ENCODE measurements at places on chromosomes 11 and 22.

DNA sequence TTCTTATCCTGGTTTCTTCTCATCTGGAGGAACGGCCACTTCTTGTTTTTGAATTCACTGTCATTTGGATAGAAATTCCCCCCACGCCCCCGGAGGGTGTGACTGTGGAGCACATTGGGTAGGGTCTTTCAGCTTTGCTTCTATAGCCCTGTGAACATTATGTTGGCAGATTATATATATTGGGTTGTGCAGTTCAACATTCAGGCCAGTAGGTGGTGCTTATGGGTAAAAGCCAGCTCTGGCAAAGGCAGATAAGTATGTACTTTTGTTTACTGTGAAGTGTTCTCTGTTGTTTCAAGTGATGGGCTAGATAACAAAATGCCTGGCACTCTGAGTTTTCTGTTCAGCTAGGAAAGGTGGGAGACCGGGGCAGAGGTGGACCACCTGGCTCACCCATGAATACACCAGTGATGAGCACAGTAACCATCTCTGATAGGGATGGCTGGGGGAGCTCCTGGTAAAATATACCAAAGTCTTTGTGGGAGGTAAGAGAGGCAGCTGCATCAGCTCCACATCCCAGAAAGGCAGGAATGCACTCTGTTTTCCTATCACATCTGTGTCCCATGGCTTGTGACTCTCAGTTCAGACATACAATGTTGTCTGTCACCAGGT is 1348.2 kb upstream of the RAG2 start:
- no peak for DNase-seq

- DNase-seq = no peak
Measured at GRCh38 chr22:42945736-42946135, 69.2 kb downstream of the PACSIN2 start.

DNA sequence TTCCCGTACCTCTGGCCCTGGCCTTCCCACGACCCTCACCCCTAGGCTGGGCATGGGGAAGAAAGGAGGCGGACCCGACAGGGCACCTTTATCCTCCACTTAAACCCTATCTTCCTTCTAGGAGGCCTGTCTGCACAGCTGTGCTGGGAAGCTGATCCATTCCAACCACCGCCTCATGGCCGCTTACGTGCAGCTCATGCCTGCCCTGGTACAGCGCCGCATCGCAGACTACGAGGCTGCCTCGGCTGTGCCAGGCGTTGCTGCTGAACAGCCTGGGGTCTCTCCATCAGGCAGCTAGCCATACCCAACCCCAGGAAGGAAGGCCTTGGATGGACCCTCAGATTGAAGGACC is 599 bp downstream of the TIMM10B start:
- DNase-seq = no peak

DNA sequence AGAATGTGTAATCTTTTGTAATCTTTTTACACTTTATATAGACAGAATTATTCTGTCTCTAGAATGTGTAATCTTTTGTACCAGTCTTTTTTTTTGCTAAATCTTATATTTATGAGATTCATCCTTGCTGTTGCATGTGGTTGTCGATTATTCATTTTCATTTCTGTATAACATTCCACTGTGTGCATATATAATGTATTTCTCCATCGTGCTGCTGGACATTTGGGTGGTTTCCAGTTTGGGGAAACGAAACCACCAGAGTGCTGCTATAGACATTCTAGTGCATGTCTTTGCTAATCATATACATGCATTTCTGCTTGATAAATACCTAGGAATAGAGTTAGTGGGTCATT is 146.5 kb downstream of the GRIK4 start:
- DNase-seq = no peak

DNA sequence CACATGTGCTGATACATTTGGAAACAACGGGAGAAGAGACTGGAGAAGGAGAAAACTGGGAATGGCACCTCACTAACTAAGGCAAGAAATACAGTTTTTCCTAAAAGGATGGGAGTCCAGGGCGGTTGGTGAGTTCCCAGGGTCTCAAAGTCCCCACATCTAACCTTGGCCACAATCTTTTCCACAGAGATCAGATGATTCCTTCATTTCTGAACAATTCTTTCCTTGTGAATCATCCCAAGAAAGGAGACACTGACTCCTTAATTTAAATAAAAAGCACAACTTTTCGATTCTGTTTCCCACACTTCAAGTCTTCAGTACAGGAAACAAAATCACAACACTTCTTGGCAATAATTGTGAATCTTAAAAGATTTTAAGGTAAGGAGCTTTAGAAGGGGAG is 384.7 kb downstream of the DCDC1 start:
- DNase-seq = no peak

GRCh38 chr11:61587951-61588727 is 7.3 kb upstream of the SYT7 start:
- DNase-seq = no peak

DNA sequence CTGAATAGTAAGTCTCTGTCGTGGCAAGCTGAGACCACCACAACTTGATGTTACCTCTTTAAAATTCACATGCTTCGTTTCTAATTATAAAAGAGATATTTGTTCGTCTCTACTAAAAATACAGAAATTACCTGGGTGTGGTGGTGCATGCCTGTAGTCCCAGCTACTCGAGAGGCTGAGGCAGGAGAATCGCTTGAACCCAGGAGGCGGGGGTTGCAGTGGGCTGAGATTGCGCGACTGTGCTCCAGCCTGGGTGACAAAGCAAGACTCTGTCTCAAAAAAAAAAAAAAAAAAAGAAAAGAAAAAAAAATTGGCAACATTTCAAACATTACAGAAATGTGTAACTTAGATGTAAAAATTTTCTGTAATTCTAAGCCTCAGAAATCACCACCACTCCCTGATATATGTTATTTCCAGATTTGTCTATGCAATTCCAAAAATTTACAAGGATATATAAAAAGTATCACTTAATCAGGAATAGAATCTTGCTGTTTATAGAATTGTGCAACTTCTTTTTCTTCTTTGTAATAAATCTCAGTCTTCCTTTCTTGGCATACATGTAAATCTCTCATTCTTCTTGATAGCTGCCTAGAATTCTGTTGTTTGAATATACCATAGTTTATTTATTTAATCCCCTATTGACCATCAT is 37.3 kb downstream of the C11orf96 start:
- no peak for DNase-seq

DNA sequence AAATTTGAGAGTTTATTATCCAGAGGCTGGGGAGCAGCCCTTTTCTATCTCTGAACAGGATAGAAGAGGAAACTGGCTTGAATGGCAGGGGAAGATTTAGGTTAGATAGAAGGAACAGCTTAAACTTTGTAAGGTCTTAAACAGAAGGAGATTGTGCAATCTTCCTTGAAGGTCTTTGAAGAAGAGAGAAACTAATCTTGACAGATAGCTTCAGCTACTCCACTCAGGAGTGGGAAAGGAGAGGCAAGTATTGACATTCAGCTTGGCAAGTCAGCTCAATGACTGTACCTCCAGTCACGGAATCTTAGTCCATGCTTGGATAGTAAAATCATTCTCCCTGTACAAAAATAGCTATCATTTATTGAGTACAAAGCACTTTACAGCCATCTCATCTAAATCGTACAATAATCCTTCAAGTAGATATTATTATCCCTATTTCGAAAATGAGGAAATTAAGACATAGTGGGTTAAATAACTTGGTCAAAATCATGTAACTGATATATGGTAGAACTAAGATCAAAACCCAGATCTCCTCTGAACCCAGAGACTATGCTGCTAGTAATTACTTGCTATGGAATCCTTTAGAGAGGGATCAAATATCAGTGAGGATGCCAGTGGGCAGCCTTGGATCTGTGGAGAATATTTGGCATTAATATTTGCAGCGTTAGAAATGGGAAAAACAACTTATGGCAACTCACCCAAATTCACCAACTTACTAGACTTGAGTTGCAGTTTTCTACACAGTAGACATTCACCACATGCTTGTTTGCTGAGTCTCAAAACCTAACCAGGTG is 14.6 kb downstream of the C11orf97 start:
- no peak for DNase-seq

- no peak for DNase-seq
Measured at GRCh38 chr11:117563556-117563955, 233.5 kb downstream of the DSCAML1 start.

GRCh38 chr11:35463331-35463751 is 44.0 kb upstream of the SLC1A2 start:
- peak; percentile 79 for DNase-seq

DNA sequence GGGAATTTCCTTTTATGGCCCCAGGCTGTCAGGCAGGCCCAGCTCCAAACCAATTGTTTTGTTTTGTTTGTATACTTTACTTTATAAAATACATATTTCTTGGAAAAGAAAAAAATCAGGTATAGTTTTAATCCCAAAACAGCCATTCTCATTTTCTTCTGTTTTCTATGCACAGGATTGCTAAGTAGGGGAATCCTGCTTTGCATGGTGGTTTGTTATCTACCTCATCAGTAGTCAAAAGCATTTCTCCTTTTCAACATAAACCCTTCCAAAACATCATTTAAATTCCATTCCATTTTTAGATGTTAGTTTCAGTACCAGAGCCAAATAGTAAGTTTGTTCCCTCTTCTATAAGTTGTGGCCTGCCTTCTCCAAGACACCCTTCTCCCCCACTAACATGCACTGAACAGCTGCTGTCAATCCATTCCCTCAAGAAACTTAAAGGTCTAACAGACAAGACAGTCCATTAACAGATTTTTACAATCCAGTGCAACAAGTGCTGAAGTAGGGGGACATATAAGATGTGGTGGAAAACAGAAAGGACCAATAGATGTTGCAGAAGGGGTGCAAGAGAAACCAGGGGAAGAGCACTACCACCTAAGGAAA is 3.7 kb downstream of the ILK start:
- no peak for DNase-seq

GRCh38 chr11:6655020-6655789 is 404 bp downstream of the DCHS1 start:
- DNase-seq = peak; percentile 44

DNA sequence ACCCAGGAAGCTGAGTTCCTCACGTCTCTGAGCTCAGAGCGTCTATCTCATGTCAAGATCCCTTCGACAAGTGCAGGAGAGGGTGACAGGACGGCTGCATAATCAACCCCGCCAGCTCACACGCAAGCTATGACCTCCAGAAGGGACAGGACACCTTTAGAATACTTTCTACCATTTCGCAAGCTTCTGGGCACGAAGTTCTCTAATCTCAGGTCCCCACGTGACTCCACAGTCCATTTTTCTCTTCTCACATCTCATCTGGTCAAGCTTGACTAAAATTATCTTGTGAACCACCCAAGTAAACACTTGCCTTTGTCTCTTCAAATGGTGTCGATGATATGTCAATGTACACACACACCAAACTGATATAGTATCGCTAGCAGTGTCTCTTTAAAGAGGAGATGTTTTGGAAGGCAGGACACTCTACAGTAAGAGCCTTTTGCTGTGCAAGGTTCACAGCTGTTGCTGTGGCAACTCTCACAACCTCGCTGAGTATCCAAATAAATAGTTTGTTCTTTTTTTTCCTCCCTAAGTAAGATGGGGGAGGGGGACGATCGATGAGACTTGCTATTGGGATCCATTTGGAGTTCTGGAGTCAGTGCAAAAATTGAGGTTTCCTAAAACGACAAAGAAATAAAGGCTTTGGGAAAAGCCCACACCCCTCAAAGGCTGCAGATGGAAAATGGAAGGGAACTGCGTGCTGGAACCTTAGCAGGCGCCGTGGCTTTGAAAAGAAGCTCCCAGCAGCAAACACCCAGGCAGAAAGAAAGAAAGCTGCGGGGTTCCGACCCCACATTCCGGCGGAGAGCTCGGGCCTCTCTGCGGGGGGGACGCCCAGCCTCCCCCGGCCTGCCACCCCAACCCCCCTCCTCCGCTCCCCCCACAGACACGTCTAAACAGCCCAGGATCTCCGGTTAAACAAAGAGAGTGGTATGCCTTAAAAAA is 215.4 kb upstream of the UBASH3B start:
- peak; percentile 21 for DNase-seq

GRCh38 chr11:19121646-19122045 is 4.7 kb downstream of the ZDHHC13 start:
- DNase-seq = no peak

DNA sequence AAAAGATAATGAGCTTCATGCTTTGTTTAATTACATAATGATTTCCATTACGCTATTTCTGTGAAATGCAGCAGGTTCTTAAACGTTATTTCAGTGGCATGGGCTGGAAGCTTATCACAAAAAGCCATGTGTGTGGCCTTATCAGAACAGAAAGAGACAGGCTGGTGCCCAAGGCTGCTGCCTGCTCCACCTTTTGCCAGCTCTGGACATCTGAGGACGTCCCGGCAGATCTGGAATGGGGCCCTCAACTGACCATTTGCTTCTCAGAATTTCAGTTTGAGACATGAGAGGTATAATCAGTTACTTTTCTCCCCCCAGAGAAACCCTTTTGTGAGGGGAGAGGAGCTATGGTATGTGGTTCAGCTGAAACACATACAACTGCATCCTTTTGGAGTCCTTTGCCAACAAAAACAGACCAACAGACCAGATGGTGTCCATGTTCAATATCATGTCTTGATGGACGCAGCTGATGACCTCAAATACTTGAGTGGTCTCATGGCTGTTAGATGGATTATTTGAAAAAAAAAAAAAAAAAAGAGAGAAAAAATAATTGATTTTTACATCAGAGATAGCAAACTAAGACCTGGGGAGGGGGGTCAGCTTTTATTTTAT is 8.6 kb downstream of the CDPF1 start:
- no peak for DNase-seq

DNA sequence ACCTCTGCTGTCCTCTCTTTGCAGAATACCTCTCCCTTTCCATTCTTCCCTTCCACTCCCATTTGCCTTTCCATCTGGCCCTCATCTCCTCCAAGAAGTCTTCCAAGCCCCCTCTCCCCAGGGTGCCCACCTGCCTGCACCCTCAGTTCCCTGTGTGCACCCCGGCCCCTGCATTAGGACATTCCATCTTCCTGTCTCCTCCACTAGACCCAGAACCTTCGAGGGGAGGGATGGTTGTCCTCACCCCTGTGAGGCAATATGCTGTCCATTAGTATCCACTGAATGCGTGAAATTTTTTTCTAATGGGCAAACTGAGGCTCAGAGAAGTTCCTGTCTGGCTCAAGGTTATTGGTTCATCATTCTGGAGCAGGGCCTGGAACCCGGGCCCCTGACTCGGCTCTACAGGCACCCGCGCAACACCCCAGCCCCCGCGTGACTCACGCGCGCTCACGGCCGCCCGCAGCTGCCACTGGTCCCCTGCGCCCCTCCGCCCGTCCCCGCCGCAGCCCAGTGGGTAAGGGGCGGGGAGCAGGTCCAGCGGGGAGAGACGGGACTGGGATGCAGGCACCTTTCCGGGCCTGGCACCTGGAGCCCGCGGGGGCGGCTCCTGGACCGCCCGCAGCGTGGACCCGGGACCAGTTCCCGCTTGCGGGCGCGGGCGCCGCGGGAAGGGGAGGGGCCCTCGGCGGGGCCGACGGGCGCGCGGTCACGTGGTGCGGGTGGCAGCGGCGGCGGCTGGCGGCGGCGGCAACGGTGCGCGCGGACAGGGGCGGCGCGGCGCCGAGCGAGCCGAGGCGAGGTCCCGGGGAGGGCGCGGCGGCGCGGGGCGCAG is 7.0 kb downstream of the SEPTIN3 start:
- DNase-seq = peak; percentile 68

GRCh38 chr11:129061492-129062230 is 119.0 kb upstream of the TP53AIP1 start:
- DNase-seq = no peak

DNA sequence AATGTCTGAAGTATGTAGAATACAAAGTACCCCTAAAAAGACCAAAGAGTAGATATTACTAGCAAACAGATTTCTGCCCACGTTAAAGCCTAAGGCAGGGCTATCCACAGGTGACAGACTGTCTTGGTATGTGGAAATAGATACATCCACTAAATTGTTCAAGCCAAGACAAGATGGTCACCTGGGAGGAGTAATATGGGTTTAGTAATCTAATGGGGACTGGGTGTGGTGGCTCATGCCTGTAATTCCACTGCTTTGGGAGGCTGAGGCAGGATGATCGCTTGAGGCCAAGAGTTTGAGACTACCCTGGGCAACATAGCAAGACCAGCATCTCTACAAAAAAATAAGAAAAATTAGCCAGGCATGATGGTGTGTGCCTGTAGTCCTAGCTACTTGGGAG is 7.5 kb downstream of the SGSM3 start:
- DNase-seq = no peak

Measured in hypothalamus (tissue), 51 donors.